Kidney tubule cell (primary cell): ENCODE measurements at places on chromosomes 7 and 10.

DNA sequence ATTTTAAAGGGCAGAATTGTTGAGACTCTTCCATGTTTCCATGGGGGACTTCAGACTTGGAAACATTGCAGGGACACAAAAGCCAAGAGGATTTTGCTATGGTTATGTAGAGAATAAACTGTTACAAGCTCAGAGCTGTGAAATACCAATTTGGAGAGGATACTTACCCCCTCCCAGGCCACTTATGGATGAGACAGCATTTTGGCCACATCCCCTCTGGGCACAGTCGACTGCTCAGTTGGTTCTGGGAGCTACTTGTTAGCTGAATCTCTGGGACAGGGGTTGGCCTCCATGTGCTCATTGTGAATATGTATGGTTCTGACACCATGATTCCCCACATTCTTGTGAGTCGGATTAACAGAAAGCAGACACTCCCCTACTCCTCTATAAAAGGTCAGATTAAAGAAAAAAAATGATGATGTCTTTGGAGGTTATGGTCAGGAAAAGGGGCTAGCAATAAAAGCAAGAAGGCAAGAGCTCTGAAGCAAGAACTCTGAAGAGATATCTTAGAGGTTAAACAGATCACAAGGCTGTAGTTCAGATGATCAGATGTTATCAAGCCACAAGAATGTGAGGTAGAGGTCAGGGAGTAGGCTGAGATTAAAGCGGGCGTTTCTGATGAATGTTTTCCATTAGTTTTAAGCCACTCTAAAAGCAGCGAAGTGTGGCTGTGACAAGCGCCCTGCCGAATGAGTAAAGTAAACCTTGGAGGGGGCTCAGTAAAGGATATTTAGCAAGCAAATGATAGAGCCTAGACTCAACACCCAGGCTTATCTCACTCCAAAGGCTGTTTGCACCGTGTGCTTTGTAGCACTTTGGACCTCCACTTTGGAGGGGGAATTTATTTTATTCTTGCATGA lies 17.2 kb downstream of the STAMBPL1 start:
- peak; percentile 20 for DNase-seq

DNA sequence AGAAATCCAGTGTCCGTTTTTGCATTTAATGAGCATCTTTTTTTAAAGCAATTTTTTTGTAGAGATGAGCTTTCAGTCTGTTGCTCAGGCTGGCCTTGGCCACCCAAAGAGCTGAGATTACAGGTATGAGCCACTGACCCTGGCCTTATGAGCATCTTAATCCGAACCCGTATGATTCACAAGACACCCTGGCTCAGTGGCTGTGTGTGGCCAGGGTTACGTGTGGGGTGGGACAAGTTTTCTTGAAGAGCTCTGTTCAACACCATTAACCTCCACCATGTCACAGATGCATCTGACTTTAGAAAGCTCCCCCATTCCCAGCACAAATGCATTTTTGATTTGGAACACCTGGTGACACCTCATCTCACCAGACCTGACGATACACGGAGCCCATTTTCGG lies 166.5 kb upstream of the PITRM1 start:
- no peak for DNase-seq

DNA sequence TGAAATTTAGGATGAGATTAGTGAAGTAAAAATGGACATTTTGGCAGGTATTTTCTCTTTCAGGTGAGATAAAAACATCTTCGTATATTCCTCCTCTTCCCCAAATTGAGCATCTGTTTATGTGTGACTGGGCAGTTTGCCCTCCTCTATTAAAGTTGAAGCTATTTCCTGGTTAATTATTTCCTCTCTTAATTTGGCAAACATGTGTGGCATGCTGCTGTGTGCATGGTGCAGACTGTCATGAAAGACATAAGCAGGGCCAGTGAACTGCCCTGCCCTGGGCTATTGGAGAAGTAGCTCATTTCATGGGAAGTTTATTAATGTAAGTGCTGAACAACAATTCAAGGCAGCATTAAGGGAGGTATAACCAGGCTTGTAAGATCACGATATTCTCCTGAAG lies 52.6 kb downstream of the EVX1 start:
- peak; percentile 16 for DNase-seq

DNA sequence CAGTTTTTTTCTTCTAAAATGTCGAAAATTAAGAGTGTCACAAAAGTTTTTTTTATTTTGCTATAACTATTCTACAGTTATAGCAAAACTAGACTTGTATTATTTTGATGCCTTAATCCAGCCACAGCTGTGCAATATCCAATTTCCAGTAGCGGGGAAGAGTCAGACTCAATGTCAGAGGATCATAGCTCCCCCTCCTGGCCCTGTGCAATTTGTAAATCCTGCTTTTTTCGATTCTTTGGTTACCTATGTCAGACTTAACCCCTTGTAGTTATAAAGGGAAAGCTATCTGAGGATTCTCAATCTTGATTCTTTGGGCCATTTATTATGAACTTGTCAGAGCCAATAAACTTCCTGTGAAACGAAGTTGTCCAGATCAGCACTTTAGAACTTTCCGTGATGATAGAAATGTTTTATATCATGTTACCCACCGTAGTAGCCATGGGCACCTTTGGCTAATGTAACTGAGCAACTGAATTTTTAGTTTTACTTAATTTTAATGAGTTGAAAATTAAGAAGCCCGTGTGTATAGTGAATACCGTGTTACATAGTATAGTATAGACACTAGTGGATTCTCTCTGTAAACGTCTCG lies 87.7 kb upstream of the PRKCQ start:
- DNase-seq, result peak; percentile 62

DNA sequence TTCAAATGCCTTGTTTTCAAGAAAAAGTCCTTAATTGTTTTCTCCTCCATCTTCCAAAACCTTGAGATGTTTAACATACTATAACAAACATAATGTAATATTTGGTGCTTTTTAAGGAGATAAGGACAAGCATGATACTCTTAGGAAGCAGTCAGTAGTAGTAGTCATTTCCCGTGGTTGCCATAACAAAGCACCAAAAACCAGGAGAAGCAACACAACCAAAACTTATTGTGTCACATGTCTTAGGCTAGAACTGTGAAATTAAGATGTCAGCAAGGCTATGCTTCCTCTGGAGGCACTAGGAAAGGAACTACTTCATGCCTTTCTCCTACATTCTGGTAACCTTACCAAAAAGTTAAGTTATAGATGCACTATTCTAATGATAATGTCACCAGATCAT lies 106.8 kb downstream of the MBL2 start:
- no peak for DNase-seq

- DNase-seq, result no peak
These were observed 68.2 kb downstream of the FANK1 start for GRCh38 chr10:125964558-125964957.

DNA sequence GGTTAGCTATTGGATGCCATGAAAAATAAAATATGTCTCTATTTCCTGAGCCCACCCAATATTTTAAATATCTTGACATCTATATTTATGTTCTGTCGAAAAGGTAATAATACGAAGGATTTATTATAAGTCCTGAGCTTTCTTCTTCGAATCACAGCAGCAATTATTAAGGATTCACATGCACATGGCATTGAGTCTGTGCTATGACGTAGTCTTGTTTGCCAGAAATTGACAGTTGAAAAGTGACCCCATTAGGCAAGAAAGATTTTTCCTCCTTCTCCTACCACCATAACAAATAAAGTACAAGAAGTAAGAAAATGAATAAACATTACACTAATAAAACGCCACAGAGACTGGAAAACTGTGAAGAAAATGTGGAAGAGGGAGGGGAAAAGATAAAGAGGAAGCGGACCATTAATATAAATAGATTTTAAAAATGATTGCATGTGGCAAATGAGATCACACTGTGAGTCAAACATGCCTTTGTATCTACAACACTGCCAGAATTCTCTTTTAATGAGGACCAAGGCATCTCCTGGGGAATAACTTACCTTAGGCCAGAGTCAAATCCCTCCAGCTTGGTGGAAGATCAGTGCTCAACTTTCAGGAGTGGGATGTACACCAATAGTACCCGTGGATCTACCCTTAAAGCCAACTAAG lies 21.6 kb downstream of the FZD1 start:
- DNase-seq, result peak; percentile 62

- peak; percentile 68 for DNase-seq
These were observed 1.9 kb downstream of the ARID5B start for GRCh38 chr10:61903221-61903927.

- DNase-seq, result no peak
These were observed 935 bp downstream of the MMP21 start for GRCh38 chr10:125774581-125775191.

DNA sequence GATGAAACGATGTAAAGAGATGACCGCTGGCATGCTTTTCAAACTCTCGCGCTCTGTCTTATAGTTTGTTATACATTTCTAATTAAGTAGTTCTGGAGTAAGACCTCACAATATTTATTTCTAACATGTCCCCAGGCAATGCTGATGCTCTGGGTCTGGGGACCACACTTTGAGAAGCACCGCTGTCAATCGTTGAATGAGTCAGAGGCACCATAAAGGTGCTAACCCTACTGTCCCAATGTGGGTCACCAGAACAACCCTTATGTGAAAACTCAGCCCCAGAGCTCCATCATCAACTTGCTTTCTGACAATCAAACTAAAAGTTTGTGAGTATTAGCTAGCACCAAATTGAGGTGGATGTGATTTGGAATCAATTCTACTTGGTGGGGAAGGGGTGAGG lies 284.1 kb upstream of the PRKCQ start:
- no peak for DNase-seq

- DNase-seq, result no peak
These were observed 34.7 kb downstream of the TCF7L2 start for GRCh38 chr10:112984756-112985155.

DNA sequence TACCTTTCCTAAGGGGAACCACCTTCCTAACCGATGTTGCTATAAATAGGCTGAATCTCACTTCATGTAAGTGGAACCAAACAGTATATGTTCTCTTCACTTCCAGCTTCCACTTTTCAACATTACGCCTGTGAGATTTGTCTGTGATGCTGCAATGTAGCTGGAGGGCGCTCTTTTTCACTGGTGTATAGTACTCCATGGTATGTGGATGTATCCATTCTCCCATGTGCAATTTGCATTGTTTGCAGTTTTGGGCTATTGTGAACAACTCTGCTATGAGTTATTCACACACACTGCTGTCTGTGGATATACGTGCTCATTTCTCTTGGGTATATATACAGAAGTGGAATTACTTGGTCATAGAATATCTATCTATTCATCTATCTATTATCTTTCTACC lies 75.9 kb upstream of the GNA12 start:
- no peak for DNase-seq

DNA sequence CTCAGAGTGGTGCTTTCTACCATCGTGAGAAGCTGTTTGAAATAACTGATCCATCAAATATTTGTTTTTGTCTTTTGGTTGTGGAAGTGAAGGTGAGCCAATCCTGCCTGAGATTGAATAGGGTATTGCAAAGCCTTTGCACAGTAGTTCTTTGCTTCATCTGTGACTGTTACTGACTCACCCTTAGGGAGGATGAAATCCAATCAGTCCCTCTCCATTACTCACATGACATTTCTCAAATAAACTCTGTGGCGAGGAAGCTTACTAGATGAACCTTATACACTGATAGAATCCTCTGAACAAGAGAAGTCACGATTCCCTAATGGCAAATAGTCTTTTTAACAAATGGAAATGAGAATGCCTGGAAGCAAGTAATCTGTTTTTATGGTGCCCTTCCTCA lies 31.9 kb downstream of the HEPACAM2 start:
- peak; percentile 55 for DNase-seq

- DNase-seq, result peak; percentile 59
These were observed 4.4 kb downstream of the LDB1 start for GRCh38 chr10:102115775-102116174.

GRCh38 chr10:59857921-59858320 lies 48.4 kb downstream of the CCDC6 start:
- no peak for DNase-seq

- peak; percentile 68 for DNase-seq
These were observed 674 bp upstream of the OSBPL3 start for GRCh38 chr7:24980534-24981170.

GRCh38 chr7:43454936-43455518 lies 127.9 kb upstream of the STK17A start:
- DNase-seq, result peak; percentile 79

GRCh38 chr7:147524726-147525250 lies 1065.8 kb upstream of the C7orf33 start:
- no peak for DNase-seq

DNA sequence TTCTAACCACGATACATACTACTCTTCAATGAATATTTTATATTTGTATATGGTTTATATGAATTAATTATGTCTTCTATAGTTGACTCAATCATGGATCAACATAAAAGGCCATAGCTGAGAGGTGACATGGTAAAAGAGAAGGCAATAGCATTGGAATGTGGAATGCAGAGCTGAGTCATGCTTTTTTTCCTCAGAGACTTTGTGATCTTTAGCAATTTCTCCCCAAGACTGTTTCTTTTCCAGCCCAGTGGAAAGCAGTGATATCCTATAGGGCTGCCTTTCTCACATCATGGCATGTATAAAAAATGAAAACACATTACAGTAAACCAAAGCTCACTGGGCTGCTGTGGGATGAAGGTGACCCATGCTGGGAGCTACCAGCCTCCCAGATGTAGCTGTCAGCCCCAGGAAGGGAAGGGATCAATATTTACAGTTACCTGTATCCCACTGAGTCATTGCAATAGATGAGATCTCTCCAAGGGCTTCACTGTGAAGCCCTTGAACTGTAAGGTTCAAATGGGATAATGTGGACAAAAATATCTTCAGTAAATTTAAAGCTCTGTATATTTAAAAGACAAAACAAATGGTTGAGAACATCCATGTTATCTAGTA lies 30.2 kb downstream of the SLC39A12 start:
- peak; percentile 85 for DNase-seq

DNA sequence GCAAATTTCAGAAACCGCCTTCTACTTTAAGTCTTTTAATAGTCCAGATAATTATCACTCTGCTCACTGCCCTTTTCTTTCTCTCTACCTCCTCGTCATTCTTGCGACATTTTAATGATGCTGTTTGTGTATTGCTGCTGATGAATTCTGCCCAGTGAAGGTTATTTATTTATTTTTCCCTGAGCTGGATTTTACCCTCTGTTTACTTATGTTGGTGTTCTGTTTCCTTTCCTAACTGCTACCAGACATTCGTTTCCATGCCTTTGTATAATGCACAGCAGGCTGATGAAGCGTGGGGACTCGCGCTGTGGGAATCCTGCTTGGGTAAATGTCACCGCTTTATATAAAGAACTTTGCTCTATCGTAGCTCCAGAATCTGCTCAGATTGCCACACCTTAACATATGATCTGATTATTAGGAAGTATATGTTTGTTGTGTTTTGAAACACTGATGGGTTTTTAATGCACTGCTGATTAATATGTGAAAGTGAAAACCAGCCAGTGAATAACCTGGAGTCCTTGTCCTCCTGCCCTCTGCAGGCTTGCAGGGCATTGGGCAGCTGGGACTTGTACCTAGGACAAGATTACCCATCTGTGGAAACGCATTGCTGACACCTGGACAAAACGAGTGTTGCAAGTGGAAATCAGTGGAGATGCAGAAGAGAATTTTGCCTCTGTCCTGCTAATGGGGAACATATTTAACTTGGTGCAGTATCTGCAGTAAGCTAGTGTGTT lies 291.5 kb downstream of the SDK1 start:
- peak; percentile 8 for DNase-seq
